ENCODE measurements at places on chromosomes 1 and 21.

DNA sequence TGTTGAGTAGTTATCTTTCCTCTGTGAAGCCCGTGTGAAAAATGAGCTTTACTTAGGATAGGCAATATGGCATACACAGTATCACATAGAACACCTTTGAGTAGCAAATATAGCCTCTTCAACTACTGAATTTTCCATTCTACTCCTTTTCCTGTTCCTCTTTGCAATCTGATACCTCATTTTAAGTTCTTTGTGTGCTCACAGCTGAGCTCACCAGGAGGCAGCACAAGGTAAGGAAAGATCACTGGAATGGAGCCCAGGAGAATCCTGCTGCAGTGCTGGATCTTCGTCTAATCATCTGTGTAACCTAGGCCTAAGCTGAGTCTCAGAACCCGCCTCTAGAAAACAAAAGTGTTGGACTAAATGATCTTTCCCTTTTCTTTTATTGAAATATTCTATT is 171.0 kb downstream of the LRRC40 start:
- peak; percentile 86 for DNase-seq

- peak; percentile 77 for DNase-seq
These were observed 193.6 kb downstream of the RPS6KC1 start for GRCh38 chr1:213244664-213245091.

DNA sequence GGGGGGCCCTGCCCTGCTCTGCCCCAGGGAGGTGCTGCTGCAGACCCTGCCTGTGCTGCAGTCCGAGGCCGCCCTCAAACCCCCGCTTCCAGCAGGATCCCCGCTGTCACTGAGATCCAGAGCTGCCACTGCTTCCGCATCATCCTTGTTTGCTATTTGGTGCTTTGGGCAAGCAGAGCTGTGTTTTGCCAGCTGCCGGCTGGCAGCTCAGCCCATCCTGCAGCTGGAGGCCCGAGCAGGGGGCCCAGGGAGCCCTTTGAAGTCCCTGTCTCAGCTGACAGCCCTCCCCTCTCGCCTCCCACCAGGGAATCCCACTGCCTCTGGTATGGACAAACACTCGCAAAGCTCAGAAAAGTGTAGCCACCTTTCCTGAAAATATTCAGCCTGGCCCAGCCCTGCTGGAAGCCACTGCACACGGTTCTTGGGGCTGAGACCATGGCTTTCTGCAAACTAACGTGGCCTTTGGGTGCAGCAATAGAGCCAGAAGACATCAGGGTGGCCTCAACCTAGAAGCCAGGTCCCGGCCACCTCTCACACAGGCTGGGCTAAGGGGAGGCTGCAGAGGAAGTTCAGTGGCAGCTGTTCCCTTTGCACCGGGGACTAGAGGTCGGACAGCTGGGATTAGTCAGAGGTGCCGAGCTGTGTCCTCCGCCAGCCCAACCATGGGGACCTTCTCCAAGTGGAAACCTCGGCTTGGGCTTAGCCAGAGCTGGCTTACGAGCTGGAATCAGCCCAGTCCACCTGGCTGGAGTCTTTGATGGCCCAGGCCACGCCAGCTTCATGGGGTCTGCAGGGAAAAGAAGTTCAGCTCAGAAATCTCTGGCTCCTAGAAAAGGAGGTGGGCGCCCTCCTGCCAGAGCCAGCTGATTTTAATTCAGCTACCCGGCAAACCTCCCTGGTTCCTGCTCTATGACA is 107.1 kb downstream of the SPSB1 start:
- no peak for DNase-seq

DNA sequence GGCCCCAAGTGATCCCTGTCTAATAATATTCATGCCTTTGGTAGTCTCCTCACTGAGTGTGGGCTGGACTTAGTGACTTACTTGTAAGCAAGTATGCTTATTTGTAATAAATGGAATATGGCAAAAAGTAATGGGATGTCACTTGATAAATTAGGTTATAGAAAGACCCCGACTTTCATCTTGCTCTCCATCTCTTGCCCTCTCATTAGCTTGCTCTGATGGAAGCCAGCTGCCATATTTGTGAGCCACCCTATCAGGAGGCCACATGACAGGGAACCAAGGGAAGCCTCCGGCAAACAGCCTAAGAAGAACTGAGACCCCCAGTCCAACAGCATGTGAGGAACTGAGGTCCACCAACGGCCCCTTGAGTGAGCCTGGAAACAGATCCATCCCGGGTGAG is 107.0 kb downstream of the DAB1 start:
- no peak for DNase-seq

- DNase-seq, result no peak
These were observed 13.4 kb downstream of the CFAP74 start for GRCh38 chr1:1990222-1990621.

DNA sequence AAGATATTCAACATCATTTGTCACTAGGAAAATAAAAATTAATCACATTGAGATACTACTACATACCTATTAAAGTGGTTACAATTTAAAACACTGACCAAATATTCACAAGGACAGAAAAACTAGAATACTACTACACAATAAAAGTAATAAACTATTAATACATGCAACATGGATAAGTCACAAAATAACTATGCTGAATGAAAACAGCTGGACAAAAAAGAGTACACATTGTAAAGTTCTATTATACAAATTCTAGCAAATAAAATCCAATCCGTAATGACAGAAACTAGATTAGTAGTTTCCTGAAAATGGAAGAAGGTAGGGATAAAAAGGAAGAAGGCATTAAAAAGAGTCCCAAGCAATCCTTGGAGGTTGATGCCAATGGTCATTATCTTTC is 348.7 kb upstream of the PTBP2 start:
- no peak for DNase-seq

- DNase-seq, result no peak
These were observed 69.0 kb upstream of the MUTYH start for GRCh38 chr1:45409276-45409675.

GRCh38 chr21:43585924-43586413 is 73.3 kb downstream of the HSF2BP start:
- no peak for DNase-seq

DNA sequence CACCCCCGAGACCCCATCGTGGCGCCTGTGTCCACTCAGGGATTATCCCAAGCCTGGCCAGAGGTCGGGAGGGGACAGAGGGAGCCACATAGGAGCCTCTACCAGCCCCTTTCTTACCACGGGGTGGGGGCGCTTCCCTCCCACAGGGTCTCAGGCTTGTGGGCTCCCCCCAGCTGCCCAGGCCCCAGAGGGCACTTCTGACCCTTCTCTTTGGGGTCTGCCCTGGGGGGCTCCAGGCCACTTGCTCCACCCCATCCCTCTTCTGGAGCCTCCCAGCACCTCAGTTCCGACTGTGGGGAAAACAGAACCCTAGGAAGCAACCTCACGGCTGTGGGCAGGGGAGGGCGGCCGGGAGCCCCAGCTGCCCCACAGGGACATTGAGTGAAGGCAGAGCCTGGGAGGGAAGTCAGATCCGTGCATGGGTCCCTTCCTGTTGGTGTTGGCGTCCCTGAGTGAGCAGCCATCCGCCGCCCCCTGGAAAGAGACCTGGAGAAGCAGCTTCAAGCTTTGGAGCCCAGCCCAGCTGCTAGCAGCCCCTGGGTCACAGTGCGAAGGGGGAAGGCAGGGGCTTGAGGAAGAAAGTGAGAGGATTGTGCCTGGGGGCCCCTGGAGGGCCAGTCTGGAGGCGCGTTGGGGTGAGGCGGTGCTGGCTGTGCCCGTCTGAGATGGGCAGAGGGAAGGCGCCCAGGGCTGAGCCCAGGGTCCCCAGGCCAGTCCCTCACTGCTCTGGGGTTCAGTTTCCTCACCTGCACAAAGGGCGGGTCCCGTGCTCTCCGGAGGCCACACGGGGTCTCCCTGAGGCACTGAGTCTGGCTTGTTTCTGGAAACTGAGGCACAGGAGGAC is 22.1 kb downstream of the RRP1 start:
- no peak for DNase-seq

- DNase-seq, result peak; percentile 46
These were observed 651 bp downstream of the ZBTB8A start for GRCh38 chr1:32539584-32540571.

DNA sequence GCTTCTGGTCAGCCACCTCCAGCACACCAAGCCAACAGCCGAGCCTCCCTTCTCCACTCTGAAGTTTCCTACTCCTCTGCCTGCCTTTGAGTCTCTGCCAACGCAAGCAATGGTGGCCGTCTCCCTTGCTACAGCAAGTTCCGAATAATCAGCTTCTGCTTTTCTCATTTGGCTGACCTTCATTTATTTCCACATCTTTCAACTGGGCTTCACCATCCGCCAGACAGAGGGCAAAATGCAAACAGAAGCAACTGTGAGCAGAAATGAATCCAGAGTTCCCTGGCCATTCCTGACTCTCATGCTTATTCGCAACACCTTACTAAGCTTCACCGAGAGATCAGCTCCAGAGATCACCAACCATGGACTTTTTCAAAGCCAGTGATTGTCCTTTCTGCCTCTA is 621.0 kb downstream of the NPHP4 start:
- no peak for DNase-seq

DNA sequence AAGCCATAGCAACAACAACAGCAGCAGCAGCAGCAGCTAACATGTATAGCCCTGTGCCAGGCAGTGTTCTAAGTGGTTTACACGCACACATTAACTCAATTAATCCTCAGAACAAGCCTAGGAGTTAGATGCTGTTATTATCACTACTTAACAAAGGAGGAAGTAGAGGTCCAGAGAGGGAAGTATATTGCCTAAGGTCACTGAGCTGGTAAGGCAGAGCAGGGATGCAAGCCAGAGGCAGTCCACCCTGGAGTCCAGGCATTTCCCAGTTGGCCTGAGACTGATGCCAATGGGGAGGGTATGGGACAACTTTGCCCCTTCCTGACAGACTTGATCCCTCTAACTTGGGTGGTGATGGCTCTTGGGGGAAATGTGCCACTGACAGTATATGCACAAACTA is 6.8 kb downstream of the CDC14A start:
- no peak for DNase-seq

GRCh38 chr1:168135116-168135920 is 1.4 kb downstream of the GPR161 start:
- peak; percentile 59 for DNase-seq

- no peak for DNase-seq
These were observed 307.0 kb upstream of the USP25 start for GRCh38 chr21:15422783-15423182.

- DNase-seq, result no peak
These were observed 57.9 kb downstream of the DDAH1 start for GRCh38 chr1:85406887-85407533.

DNA sequence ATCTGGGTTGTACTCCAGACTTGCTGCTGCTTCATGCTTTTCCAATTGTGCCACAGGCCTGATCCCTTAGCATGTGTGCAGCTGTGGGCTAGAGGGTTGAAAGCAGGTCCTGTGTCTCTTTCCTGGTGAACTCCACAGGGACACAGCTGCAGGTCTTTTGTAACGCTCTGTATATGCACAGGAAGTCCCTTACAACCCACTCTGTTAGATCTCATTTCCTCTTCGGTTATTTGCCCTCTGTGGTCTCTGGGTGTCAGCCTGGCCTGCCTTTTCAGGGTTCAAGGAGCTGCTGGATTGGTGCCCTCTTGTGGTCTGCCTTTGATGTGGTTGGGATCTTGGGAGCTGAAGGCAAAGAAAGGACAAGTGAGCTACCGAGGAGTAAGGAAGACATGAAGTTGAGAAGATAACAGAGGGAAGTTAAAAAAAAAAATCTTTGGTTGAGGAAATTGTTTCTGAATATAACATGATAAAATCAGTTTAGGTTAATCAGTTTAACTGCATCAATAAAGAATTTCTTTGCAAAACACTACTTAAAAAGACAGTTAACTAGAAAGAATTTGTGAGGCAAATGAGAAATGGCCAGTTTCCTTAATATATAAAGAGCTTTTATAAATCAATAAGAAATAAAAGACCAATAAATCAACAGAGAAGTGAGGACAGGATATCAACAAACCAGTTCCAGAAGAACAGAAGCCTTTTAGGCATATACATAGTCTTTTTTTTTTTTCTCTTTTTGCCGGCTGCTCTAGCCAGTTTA is 44.1 kb downstream of the UCK2 start:
- no peak for DNase-seq

DNA sequence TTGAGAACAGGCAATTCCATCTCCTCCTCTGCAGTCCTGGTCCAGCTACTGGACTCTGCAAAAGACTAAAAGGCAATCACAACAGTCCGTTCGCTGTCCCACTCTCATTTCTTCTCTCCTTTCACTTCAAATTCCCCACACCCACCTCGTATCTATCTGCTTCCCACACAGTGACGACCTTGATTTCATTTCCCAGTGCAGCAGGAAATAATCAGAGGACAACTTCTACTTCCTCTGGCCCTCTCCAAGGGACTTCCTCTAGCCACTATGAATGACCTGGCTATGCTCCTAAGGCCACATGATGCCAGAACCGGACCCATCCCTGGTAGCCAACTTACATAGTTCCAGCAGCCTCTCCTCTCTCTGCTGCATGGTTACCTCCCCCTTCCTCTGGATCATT is 8.0 kb downstream of the NOL9 start:
- no peak for DNase-seq

GRCh38 chr1:101089613-101090338 is 64.2 kb upstream of the DPH5 start:
- DNase-seq, result no peak

GRCh38 chr1:239976130-239976968 is 115.3 kb upstream of the FMN2 start:
- peak; percentile 16 for DNase-seq

DNA sequence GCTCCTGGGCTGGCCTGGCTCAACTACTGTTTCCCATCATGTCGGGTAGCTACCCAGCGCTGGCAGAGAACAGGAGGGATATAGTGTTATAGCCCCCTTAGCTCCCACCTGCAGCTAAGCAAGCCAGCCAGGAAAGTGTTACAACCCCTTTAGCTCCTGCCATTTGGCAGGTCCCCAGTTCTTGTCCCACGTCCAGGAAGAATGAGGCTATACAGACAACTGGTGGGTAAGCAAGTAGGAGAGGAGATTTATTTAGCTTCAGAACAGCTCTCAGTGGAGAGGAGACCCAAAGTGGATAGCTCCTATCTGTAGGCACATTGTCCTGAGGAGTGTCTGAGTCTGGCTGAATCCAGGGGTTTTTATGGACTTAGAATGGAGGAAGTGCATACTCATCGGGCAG is 741.1 kb upstream of the B3GALT2 start:
- no peak for DNase-seq

- no peak for DNase-seq
These were observed 496.9 kb upstream of the CAMK1G start for GRCh38 chr1:209086486-209087192.

DNA sequence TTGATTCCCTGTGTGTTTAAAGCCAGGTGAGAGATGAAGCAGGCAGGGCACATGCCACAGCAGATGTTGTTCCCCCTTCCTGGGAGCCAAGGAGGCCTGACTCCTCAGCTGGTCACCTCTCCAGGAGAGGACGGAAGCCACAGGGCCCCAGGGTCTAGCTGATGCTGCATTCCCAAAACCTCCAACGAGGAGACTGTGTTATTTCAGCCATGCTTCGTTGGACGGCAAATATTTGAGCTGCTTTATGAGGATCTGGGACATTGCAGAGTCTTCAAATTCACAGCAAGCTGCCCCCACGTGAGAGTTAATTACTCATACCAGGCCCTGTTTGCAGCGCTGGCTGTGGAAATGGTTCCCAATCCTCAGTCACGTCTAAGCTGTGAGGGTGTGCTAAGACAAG is 85.3 kb downstream of the CDC7 start:
- no peak for DNase-seq

GRCh38 chr1:14913482-14914177 is 239.9 kb upstream of the TMEM51 start:
- DNase-seq, result peak; percentile 95
